ENCODE measurements at places on chromosomes 4 and X.

DNA sequence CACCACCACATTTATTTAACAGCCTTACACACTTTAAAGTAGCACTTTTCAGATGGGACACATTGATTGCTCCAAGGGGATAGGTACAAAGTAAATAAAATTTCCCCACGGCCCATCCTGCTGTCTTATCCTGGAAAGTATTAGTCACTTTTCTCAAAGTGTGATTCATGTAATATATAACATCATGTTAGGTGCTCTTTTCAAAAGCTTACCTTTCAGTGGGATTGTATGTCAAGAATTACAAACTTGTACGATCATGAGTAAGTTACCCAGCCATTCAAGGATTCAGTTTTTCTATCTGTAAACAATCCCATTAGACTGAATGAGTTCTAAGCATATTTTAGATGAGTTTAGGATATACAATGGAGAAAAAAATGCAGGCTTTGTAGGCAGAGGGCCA is 876.6 kb upstream of the GRID2 start:
- DNase-seq: no peak

DNA sequence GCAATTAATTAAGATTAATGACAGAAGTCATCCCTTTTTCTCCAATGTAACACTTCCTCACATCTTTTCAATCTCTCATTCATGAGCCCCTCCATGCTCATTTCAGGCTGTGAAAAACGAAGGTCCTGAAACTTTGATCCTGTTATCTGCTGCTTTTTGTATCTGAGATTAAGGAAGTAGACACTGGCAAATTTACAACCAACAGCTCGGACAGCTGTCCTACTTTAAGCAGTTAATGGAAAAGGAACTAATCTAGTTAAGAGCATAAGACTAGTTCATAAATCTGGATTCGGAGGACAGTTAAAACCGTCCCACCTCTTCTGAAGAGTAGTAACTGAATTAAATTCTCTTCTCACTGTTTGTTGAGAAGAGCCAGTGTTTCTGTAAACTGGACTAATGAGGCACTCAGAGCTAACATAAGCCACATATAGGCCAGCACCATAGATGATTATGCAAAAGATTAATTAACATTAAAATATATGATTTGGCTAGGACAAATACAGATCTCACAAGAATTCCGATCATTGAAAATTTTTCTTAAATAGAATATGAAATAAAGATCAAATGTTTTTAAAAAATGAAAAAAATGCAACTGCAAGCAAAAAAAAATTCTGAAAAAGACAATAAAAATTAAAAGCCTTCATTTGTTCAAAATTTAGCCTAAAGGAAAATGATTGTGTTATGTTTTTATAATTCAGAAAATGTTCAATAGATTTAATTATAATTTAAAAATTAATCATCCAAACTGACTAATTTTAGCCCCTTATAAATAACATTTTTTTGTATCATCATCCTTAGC is 114.4 kb downstream of the ANTXR2 start:
- DNase-seq: no peak

DNA sequence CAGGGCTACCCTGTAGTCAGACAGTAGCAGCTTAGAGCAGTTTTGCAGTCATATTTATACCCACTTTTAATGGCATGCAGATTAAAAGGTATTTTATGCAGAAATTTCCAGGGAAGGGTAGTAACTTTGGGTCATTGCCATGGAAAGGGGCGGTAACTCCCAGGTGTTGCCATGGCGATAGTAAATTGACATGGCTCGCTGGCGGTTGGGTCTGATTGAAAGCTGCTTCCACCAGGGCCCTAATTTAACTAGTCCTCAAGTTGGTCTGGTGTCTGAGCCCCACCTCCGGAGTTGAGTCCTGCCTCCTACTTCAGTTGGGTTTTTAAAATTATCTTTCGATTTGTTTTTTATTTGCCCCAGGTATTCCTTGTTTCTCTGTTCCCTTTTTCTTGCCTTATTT is 70.1 kb downstream of the NAA11 start:
- no peak for DNase-seq

- no peak for DNase-seq
Measured at GRCh38 chrX:649166-649565, 18.6 kb downstream of the SHOX start.

DNA sequence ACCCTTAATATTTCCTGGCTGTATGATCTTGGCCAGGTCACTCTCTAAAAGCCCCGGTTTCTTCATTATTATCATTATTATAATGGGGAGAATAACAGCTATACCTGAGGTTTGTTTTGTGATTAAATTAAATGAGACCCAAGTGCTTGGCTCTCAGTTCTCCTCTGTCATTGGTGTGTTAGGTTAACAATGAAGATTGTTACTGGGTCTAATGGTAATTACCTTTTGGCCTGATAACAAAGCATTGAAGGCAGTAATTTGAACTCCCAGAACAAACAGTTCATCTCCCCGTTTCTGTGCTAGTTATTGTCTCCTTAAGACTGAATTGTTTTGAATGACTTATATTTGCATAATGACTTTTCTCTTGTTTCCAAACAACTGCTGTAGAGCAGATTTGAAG is 6.8 kb upstream of the ANAPC4 start:
- DNase-seq: no peak

- DNase-seq: no peak
Measured at GRCh38 chr4:42487230-42487629, 89.9 kb downstream of the SHISA3 start.

DNA sequence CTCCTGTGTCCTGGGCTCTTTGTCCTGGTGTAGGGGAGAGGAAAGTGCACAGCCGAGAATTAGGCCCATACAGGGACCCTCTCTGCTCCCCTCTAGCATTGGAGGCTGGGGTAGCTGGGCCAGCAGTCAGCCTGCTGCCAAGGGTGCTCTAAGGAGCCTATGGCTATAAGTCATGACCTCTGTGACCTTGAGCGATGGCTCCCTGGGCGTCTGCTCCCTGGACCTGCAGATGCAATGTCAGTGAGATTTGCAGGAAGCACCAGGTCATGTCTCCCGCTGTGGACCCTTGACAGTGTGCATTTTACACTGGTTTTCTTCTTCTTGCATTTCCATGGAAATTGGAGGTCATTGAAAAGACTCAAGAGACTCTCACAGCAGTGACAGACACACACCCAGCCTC is 234.1 kb upstream of the PSAPL1 start:
- DNase-seq: no peak

DNA sequence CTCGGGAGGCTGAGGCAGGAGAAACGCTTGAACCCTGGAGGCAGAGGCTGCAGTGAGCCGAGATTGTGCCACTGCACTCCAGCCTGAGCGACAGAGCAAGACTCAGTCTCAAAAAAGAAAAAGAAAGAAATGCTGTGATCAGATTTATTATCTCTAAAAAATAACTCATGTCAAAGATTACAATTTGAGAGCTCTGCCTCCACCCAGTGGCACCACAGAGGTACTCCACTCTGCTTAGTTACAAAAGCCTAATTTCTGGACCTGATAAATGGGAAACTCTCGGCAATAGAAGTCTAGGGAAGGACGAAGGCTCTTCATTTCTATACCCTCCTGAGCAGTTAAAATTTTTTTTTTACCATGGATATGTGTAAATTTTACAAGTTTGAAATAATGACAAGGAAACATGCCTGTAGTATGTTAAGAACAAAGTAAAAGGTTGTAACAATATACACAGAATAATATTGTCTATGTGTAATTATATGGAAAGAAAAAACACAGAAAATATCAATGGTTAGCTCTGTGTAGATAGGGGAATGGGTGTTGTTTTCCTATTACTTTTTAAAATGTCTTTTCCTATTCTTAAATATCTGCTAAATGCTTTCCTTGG is 149.8 kb downstream of the STIM2 start:
- peak; percentile 64 for DNase-seq
